ENCODE measurements at places on chromosomes 7 and 10. TPM values are rescaled to one million over a fixed set of nuclear protein-coding genes. Genes with fewer than 3 reads are reported as not detected.

PTN gene
- total RNA-seq: 12.3 TPM

CLRN3 gene
- total RNA-seq: not detected

TAS2R41 gene
- not detected for total RNA-seq

ADAM22 gene
- 13.0 TPM for total RNA-seq

BPGM gene
- total RNA-seq: 20.1 TPM

DNA sequence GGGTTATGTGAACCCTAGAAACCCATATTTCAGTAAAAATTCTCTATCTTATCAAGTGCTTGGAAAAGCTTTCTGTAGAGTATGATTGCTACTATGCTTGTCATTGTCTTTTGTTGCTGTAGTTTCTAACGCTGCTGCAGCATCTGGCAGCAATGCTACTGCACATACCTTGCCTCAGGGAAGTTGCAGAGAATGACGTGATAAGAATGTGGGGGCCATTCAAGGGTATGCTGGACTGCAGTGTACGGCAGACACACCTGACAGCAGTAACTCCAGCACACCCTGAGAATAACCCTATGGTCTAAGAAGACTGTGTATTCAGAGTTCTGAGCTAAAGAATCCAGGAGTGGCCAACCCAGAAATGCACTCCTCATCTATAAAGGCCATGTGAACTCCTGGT is 20.5 kb downstream of the TRIM4 start:
- peak; percentile 17 for ATAC-seq

DNA sequence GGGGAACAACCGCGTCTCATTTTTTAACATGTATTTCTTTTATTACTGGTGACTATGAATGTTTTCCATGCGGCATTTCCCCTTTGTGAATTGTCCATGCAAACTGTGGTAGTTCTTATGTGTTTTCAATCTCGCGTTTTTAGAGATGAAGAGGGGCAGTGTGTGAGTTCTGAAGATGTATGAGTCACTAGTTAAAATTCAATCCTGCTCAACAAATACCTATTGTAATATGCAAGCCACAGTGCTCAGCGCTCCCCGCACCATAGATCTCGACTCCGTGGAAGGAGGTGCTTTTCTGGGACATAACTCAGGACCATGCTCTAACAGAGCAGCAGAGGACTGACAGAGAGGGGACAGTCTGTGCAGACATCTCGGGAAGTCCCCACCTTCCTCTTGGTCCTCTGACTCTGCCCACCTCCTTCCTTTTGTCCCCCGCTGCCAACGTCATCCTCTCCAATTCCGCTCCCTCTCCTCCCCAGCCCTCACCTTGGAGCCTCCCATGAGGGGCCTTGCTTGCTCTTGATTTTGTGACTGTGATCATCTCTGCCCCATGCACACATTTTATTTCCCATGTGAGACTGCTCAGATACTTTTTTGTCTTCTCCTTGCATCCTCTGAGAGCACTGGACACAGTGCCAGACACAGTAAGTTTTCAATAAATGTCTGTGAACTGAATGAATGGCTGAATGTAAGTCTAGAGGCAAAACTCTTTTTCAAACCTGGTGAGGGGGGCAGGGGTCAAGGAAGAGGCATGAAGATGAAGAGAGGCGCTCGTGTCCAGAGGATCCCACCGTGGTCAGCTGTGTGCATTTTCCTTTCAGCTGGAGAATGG is 42.7 kb upstream of the PLEKHA1 start:
- no peak for ATAC-seq

GRCh38 chr7:66315192-66315591 is 110.1 kb downstream of the TPST1 start:
- no peak for ATAC-seq

DNA sequence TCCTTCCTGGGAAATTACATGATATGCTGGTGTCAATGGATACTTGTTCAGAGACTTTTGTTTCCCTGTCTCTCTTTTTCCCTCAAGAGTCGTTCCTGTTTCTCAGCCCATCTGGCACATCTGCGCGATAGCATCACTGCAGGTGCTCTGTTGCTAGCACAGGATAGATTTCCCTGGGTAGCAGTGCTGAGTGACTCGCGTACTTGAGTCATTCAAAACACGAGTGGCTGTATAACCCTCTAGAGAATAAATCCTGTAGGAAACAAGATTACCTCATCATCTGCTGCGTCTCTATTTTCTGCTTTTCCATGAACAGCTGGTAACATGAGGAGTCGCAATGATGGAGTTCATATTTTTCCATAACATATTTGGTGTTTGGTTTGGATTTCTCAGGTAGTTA is 452.0 kb upstream of the FZD8 start:
- ATAC-seq: peak; percentile 96

DNA sequence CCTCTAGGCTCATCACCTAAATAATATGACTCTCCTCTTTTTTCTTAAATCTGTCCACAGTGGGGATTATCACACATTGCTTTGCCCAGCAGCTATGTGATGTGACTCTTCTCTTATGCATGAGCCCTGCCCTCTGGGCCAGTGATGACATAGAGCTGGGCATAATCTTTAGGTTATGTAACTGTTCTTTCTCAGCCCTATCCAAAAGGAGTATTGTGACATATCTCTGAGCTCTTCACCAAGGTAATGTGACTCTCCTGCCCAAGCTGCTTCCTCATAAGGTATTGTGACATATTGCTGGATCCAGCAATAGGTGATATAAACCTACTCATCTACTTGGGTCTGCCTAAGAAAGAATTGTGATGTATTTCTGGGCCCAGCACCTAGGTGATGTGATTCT is 37.7 kb upstream of the ZNF107 start:
- no peak for ATAC-seq

DNA sequence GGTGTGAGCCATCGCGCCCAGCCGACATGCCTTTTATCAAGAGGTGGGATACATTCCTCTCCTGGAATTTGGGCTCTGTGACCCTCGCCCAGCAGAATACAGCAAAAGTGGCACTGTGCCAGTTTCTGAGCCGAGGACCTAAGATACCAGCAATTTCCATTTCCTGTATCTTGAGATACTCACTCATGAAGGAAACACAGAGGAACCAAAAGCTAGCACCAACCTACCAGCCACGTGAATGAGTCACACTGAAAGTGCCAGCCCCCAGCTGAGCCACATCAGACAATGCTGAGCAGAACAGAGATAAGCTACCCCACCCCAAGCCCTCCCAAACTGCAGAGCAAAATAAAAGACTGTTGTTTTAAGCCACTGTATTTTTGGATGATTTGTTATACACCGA is 56.3 kb downstream of the CACUL1 start:
- ATAC-seq: no peak
